ENCODE measurements at places on chromosomes 4 and X. TPM values are rescaled to one million over a fixed set of nuclear protein-coding genes. Genes with fewer than 3 reads are reported as not detected.
A peak's percentile ranks its signal among the peaks of the same experiment; 100 is the strongest.

- H3K4me3 ChIP-seq = peak overlapping the region; percentile 90
- H3K36me3 ChIP-seq = no peaks in the 10 kb centered on the region
- peak overlapping the region; percentile 80 for H3K27ac ChIP-seq
- DNase-seq = peak; percentile 53
- no peaks in the 10 kb centered on the region for H3K27me3 ChIP-seq
- peaks cover 25% of the 10 kb centered on the region for H3K4me1 ChIP-seq
Observed at GRCh38 chr4:109560687-109561461, 828 bp downstream of the MCUB start.

DNA sequence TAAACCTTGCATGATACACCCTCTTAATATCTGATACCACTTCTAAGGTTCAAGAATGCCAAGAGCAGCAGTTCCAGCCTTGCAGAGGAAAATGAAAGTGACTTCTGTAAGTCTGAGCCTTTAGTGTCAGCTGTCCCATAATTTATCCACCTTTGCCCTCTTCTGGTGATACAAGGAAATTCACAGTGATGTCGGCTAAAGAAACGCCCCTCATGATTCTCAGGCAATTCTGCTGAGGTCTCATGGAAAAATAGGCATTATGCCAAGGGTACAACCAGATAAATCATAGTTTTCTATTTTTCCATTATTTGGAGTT is 172.2 kb upstream of the CXCL13 start:
- no peaks in the 10 kb centered on the region for H3K36me3 ChIP-seq
- peak; percentile 28 for DNase-seq
- H3K4me3 ChIP-seq = no peak overlapping the region
- no peaks in the 10 kb centered on the region for H3K4me1 ChIP-seq
- no peak overlapping the region for H3K27ac ChIP-seq

- no peak for DNase-seq
- no peaks in the 10 kb centered on the region for H3K36me3 ChIP-seq
- no peak overlapping the region for H3K27ac ChIP-seq
- no peak overlapping the region for H3K4me3 ChIP-seq
- no peaks in the 10 kb centered on the region for H3K4me1 ChIP-seq
- no peaks in the 10 kb centered on the region for H3K27me3 ChIP-seq
Observed at GRCh38 chr4:23219779-23220408, 527.2 kb downstream of the GBA3 start.

DNA sequence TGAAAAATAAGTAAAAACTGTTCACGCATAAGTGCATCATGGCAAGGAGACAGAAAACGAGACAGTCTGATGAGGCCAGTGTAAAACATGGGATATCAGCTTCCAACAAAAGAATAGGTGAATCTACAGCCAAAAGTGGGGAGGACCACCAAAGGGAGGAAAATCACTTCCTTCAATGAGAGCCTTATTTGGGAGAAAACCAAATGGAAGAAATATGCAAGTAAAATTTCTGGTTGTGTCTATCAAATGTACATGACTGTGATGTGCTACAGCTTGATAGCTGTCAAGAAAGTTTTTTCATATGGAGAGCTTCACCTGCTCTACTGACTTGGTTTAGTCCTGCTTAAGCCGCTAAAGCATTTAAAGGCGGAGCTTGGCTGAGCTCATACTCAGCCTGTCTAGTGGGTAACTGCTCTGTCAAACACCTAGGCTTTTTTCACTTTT is 66.2 kb downstream of the MAGEA1 start:
- peaks cover 6% of the 10 kb centered on the region for H3K4me1 ChIP-seq
- peak overlapping the region; percentile 27 for H3K4me3 ChIP-seq
- DNase-seq = peak; percentile 76
- peak overlapping the region; percentile 85 for H3K27ac ChIP-seq
- no peaks in the 10 kb centered on the region for H3K36me3 ChIP-seq
- H3K27me3 ChIP-seq = no peaks in the 10 kb centered on the region

Gene ODAPH
- total RNA-seq = not detected

Gene PCDH18
- 7.8 TPM for total RNA-seq

DNA sequence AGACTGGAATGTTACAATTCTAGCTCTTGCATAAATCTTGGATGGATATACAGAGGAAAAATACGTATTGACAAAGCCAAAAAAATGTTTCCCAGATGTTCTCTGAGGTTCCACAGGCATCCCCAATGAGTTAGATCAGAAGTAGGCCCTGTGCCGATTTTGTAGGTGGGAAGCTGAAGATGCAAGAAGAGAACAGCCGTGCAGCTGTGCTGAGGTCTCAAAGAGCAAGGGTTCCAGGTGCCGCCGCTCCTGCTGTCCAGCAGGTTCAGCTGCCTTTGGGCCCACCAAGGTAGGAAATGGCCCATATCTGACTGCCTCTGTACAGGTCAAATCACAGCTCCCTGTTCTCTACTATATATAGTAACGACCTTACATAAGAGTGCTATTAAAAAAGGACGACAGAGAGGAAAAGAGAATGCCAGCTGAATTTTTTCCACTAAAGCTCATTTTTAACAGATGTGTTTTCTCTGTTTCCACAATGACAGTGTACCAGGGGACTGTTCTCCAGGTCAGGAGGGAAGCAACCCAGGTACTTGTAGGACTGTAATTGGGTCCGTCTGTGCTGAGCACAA is 155.6 kb downstream of the CBR4 start:
- no peak overlapping the region for H3K4me3 ChIP-seq
- no peaks in the 10 kb centered on the region for H3K36me3 ChIP-seq
- DNase-seq = no peak
- H3K27ac ChIP-seq = no peak overlapping the region
- no peaks in the 10 kb centered on the region for H3K27me3 ChIP-seq
- H3K4me1 ChIP-seq = peaks cover 24% of the 10 kb centered on the region

DNA sequence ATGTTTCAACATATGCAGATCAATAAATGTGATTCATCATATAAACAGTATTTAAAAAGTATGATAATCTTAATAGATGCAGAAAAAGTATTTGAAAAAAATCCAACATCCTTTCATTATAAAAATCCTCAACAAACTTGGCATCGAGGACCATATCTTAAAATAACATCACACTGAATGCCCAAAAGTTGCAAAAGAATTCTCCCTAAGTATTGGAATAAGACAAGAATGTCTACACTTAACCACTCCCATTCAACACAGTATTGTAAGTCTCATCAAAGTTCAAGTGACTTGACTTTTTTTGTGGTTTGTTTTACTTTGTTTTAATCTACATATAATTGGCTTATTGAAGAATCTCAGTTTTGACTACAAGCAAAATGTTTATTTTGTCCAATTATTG is 779.0 kb upstream of the SLIT2 start:
- peaks cover 5% of the 10 kb centered on the region for H3K4me1 ChIP-seq
- H3K36me3 ChIP-seq = no peaks in the 10 kb centered on the region
- no peak overlapping the region for H3K27ac ChIP-seq
- no peak for DNase-seq

GRCh38 chrX:36640232-36640631 is 367.9 kb upstream of the FAM47C start:
- no peak overlapping the region for H3K27ac ChIP-seq
- H3K4me1 ChIP-seq = no peaks in the 10 kb centered on the region
- no peak for DNase-seq

DNA sequence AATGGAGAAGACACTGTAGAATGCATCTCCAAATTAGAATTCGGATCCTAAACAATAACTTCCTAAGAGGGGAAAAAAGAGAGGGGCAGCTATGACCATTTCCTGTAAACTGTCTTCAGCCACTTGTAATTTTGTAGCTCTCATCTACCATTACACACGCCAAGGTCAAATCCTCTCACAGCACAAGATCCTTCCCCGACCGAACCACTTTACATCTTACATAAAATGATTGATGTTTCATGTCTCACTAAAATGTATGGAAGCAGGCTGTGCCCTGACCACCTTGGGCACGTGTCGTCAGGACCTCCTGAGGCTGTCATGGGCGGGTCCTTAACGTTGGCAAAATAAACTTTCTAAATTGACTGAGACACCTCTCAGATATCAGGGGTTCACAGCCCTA is 24.1 kb upstream of the PBDC1 start:
- peak; percentile 59 for DNase-seq
- H3K27me3 ChIP-seq = no peaks in the 10 kb centered on the region
- peak overlapping the region; percentile 70 for H3K27ac ChIP-seq
- H3K4me3 ChIP-seq = peak overlapping the region; percentile 16
- peaks cover 18% of the 10 kb centered on the region for H3K4me1 ChIP-seq
- no peaks in the 10 kb centered on the region for H3K36me3 ChIP-seq

Gene CHRDL1
- 1.1 TPM for total RNA-seq

GRCh38 chrX:9349572-9350494 is 115.0 kb upstream of the TBL1X start:
- DNase-seq = no peak
- H3K27me3 ChIP-seq = no peaks in the 10 kb centered on the region
- no peaks in the 10 kb centered on the region for H3K36me3 ChIP-seq
- H3K4me1 ChIP-seq = peaks cover 7% of the 10 kb centered on the region
- H3K27ac ChIP-seq = no peak overlapping the region

Gene RPS6KA3
- 32.3 TPM for total RNA-seq
